ENCODE measurements at places on chromosomes 7 and 10.

- no peak for DNase-seq
Observed at GRCh38 chr7:44637788-44638594, 31.6 kb downstream of the OGDH start.

GRCh38 chr10:17585016-17585415 is 32.2 kb downstream of the HACD1 start:
- no peak for DNase-seq

GRCh38 chr10:125104559-125104958 is 55.8 kb downstream of the CTBP2 start:
- no peak for DNase-seq

- DNase-seq = peak; percentile 69
Observed at GRCh38 chr10:102230861-102231356, 4.8 kb downstream of the ELOVL3 start.

GRCh38 chr7:18455606-18456005 is 39.9 kb upstream of the HDAC9 start:
- no peak for DNase-seq

GRCh38 chr7:142956951-142957623 is 5.1 kb downstream of the KEL start:
- no peak for DNase-seq

- DNase-seq = no peak
Observed at GRCh38 chr7:116779216-116779615, 83.2 kb upstream of the CAPZA2 start.

DNA sequence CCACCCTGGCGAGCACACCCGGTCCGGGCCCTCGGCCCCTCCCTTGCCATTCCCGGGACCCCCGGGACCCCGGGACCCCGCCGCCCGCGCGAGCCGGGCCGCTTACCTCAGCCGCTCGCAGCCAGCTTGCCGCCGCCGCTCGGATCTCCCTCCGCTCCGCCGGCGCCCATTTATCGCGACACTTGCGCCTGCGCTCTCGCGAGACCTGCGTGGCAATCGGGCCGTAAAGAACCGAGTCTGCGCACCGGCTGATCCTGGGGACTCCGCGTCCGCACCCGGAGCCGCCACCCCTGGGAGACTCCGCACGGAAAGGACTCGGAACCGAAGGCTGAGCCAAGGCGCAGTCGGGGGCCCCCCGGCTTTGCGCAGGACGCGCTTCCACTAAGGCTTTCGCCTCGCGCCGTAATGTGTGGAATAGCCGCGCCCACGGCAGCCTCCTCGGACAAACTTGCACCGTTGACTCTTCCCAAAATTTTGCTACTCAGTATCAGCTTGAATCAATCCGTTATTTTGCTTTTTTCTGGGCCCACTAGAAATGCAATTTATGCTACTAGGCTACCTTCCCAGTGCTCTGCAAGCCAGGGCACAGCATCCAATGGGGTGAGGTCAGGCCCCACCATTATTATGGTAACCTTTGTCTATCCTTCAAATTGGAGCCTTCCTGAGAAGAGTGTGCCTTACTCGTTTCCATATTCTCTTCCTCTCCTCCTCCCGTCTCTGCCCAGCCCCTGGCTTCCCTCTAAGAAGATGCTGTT is at the start of gene MAD1L1:
TSS of gene MAD1L1 (minus strand) at position 180 of the 755 bp plus-strand sequence. CDS start 2,812 bp downstream, outside the sequence.
- peak; percentile 89 for DNase-seq

DNA sequence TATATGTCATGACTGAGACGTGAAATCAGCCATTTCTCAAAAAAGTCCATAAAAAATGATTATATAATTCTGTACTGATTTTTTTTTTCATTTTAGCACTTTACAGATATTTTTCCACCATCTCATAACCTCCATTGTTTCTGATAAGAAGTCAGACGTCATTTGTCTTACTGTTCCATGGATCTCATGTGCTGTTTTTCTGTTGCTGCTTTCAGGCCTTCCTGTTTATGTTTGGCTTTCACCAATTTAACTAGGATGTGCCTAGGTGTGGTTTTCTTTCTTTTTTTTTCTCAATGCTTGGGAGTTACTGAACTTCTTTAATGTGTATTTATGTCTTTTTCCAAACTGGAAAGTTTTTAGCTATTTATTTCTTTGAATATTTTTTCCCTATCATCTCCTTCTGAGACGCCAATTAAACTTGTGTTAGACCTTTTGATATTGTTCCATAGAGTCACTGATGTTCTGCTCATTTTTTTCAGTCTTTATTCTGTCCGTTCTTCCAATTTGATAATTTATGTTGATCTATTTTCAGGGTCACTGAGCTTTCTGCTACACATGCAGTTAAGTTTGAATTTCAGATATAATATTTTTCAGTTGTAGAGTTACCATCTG is 43.3 kb downstream of the TAF3 start:
- DNase-seq = no peak

- no peak for DNase-seq
Observed at GRCh38 chr7:50822110-50822509, 39.4 kb upstream of the GRB10 start.

GRCh38 chr10:111600772-111601171 is 523.9 kb downstream of the ADRA2A start:
- peak; percentile 46 for DNase-seq

GRCh38 chr10:11178606-11179515 is 161.2 kb downstream of the CELF2 start:
- no peak for DNase-seq

DNA sequence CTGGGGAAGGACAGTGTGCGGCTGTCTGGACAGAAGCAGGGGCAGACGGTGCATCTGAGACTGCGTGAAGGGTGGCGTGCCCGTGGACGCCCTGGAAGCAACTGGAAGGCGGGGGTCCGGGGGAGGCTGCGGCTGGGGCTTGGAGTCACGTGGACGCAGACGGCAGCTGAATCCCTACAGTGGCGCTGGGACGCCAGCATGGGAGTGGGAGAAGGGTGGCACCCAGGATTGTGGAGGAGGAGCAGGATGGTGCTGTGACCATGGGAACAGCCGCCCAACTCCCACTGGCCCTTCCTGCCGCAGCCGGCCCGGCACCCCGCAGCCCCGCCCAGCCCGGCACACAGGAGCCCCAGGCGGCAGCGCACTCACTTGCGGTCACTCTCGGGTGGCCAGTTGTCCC is 9.7 kb downstream of the INTS1 start:
- no peak for DNase-seq

- no peak for DNase-seq
Observed at GRCh38 chr7:66088861-66089838, 13.5 kb downstream of the ASL start.

GRCh38 chr10:90227786-90228185 is 526.4 kb downstream of the KIF20B start:
- DNase-seq = no peak

DNA sequence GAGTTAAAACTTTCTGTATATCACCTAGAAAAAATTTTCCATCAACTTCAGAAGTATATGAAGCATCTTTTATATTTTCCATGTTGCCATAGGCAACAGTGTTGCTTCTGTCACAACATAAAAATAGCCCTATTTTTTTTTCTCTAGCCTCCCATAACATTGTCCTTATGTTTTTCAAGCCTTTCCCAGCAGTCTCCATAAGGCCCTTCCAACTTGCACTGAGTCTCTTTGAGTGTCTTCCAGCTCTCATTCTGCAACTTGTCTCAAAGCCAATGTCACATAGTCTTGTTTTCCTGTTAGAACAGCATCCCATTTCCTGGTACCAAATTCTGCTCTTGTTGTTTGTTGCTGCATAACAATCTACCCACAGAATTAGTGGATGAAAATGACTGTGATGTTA is 1055.5 kb upstream of the GHITM start:
- DNase-seq = no peak

GRCh38 chr7:133183969-133184368 is 68.9 kb upstream of the EXOC4 start:
- DNase-seq = no peak

GRCh38 chr10:65765006-65765541 is 1160.8 kb upstream of the LRRTM3 start:
- no peak for DNase-seq

DNA sequence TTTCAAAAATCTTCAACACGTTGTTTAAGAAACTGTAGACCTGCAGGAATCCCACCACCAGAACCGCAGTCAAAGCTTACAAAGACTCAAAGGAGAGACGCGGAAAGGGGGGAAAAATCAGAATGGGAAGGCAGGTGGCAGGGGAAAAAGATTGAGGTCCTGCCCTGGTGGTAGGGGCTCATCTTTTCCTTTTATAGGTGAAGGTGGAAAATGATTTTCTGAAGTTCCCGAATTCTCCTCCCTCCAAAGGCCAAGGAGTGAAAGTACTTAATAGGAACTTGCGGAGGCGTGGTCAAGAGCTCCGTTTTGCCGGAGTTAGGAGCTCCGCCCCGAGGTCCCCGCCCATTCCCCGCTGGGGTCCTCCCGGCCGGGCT is 724 bp downstream of the BBIP1 start:
- DNase-seq = peak; percentile 96

GRCh38 chr10:121450247-121450646 is 148.0 kb downstream of the FGFR2 start:
- no peak for DNase-seq

GRCh38 chr7:2156756-2157472 is 75.8 kb downstream of the MAD1L1 start:
- DNase-seq = no peak

- no peak for DNase-seq
Observed at GRCh38 chr7:92460109-92460508, 12.8 kb downstream of the GATAD1 start.

DNA sequence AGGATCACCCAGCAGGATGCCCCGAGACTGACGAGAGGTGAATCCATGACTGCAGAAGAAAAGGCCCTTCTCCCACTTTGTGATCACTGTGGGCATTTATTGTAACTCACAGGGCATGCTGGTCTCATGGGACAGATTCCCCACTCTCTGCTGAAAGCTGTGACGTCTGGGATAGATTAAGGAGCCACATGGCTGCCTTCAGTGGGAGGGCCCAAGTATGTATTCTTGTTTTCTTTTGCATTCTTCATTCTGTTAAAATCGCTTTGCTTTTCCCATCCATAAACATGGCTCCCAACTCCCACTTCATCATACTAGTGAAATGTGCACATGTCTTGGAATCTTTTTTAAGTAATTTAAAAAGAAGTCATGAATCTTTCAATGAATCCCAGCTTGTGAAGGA is 67.2 kb downstream of the FAM107B start:
- no peak for DNase-seq

- DNase-seq = no peak
Observed at GRCh38 chr7:43533801-43534479, 49.0 kb upstream of the STK17A start.

DNA sequence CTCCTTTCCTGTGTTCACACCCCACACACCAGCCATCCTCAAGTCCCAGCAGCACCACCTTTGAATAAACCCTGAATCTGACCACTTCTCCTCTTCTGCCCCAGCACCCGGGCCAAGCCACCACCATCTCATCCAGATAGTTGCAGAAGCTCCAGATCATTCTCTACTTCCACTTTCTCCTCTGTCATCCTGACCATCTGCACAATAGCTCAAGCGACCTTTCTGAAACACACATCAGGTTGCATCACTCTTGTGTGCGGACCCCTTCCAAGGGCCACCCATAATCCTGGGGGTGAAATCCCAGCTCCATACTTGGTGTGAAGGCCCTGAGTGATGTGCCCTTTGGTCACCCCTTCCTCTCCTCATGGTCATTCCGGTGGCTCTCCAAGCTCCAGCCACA is 187.4 kb upstream of the GALNT17 start:
- DNase-seq = no peak

All from H9 (cell line).